Mesenchymal stem cell (in vitro differentiated cells and primary cell): ENCODE measurements at places on chromosomes 1 and 21.

GRCh38 chr1:174676856-174677255, 229.1 kb downstream of the GPR52 start:
- no peak for DNase-seq

DNA sequence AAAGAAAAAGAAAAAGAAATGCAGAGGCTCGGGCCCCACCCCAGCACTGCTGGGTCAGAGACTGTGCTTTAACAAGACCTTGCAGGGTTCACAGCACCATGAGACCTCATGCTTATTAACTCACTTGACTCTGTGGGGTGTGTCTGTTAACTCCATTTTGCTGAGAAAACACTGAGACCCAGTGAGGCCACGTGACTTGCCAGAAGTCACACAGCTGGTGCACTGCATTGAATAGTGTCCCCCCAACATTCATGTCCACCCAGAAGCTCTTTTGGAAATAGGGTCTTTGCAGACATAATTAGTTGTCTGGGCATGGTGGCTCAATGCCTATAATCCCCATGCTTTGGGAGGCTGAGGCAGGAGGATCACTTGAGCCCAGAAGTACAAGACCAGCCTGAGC, 39.7 kb downstream of the CHD5 start:
- DNase-seq: no peak

DNA sequence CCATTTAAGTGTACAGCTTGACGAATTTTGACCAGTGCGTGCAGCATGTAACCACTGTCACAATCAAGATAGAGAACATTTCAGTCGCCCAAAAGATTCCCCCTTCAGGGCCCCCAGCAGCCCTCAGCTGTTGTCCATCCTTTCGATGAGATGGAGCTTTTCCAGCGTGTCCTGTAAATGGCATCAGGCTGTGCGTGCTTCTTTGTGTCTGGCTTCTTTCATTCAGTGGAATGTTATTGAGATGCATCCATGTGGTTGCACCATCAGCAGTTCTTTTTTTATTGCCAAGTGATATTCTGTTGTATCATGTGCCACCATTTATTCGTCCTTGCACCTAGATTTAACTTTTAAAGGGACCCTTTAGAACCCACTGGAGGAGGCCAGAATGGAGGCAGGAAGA, 21.9 kb downstream of the UBE2Q1 start:
- no peak for DNase-seq

DNA sequence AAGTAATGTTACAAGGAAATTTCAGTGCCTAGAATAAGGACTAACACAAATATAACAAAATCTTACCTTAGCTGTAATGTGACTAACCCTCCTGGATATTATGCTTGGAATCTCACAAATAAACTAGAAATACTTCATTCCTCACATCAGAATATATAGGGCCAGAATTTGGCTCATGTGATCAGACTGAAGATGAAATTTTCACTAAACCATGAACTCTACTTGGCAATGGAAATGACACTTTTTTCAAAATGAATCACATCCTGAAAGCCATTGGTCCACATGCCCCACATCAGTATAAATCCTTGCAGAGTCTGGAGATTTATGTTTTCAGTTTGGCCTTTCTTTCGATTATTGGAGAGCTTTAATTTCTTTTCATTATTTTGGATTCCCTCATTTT, 227.8 kb downstream of the NRIP1 start:
- DNase-seq: no peak

GRCh38 chr1:6511056-6511455, 19.6 kb upstream of the PLEKHG5 start:
- DNase-seq: no peak

DNA sequence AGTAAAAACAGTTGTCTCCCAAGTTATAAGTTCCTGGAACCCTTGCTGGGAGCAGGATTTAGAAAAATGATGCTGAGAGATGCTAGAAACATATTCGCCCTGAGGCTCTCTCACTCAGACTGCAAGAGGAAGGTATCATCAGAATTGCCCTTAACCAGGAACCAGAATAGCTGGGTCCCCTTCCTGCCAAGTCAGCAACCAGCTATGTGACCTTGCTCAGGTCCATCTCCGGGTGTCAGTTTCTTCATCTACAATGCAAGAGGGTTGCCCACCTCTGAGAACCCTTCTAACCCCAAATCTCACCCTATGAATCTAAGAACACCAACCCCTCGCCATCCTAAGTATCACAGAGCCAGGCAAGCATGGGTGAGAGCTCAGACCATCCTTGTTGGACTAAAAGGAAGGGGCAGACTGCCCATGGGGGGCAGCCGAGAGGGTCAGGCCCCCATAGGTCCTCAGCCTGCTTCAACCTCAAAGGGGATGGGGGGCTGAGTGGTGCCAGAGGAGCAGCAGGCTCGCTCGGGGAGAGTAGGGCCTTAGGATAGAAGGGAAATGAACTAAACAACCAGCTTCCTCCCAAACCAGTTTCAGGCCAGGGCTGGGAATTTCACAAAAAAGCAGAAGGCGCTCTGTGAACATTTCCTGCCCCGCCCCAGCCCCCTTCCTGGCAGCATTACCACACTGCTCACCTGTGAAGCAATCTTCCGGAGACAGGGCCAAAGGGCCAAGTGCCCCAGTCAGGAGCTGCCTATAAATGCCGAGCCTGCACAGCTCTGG, 390 bp upstream of the S100A9 start:
- DNase-seq: no peak

DNA sequence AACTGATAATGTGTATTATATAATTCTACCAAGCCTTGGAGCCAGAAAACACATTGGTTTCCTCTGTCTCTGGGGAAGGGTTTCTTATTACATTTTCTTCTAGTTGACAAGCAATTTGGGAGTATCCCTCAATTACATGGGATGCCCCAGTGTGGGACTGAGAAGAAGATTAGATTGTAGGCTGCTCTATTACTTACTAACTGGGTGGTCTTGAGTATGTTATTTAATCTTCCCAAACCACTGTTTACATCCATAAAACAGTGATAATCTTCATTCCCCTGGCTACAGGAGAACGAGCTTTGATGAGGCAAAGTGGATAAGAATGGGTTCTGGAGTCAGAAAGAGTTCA, 105.8 kb downstream of the TSEN15 start:
- no peak for DNase-seq

GRCh38 chr1:180811886-180812285, 100.8 kb upstream of the KIAA1614 start:
- no peak for DNase-seq

DNA sequence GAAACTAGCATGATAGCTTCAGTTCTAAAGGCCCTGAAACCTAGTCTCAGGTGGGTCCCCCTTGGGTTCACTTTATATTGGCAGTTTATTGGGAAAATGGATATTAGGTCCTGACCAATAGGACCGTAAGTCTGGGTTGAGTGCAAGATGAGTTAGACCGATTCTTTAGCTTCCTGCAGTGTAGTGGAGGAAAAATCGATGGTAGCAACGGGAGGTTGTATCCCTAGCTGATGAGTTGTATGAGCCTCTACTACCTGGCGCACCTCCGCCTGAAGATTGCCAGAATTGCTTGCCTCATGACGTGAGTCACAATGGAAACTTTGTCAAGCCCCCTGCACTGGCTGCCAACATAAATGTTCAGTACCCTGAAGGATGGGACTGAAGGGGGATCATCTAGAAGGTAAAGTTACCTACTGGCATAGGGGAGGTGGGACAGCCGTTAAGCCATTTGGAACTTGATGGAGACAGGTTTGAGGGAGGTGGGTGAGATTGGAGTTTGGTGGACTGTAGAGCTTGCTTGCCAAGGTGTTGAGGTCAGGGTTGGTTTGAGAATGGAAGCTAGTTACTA, 3.9 kb downstream of the RCC1 start:
- DNase-seq: no peak

DNA sequence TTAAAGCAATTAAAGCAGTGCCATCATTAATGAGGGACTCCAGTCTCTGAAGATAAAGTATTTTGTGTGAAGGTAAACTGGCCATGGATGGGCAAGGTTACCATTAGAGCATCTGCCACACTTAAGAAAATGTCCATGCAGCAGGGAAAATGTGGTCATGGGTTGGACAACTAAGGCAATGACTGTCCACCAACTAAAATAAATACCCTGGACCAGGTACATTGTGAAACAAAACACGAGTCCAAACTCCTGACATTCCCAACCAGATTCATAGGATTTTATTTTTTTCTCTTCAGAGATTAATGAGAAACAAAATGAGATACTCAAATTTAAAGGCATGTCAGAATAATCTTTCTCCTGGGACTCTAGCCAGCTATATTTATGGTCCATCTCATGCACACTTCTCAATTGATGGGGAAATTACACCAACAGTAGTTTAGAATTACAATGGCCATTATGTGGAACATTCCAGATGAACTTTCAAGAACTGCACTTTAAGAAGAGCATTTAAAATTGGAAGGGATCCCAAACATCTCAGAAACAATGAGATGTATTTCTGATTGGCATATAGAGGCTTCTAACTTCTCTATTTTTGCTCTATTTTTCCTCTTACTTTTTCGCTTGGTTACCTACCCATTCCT, 8.1 kb downstream of the GBP7 start:
- DNase-seq: no peak

DNA sequence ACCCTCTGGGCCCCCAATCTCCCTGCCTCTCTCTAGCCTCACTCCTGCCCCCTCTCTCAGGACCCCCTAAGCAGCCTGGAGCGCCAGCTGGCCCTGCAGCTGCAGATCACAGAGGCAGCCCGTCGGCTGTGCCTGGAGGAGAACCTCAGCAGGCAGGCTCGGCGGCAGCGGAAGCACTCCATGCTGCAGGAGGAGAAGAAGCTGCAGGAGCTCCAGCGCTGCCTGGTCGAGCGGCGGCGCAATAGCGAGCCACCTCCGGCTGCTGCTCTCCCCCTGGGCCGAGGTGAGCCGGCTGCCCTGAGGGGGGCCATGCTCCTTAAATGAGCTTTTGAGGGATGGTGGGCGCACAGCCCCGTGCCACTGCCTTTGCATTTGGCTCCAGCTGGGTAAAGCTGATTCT, 6.2 kb downstream of the INAVA start:
- no peak for DNase-seq

GRCh38 chr1:8570465-8570864, 247.0 kb downstream of the RERE start:
- DNase-seq: no peak

GRCh38 chr1:112307930-112308591, 88.0 kb upstream of the CTTNBP2NL start:
- no peak for DNase-seq

GRCh38 chr21:41703857-41704501, 62.9 kb downstream of the RIPK4 start:
- DNase-seq: no peak

GRCh38 chr1:222914861-222915632, 100.2 kb downstream of the DISP1 start:
- peak; percentile 56 for DNase-seq

DNA sequence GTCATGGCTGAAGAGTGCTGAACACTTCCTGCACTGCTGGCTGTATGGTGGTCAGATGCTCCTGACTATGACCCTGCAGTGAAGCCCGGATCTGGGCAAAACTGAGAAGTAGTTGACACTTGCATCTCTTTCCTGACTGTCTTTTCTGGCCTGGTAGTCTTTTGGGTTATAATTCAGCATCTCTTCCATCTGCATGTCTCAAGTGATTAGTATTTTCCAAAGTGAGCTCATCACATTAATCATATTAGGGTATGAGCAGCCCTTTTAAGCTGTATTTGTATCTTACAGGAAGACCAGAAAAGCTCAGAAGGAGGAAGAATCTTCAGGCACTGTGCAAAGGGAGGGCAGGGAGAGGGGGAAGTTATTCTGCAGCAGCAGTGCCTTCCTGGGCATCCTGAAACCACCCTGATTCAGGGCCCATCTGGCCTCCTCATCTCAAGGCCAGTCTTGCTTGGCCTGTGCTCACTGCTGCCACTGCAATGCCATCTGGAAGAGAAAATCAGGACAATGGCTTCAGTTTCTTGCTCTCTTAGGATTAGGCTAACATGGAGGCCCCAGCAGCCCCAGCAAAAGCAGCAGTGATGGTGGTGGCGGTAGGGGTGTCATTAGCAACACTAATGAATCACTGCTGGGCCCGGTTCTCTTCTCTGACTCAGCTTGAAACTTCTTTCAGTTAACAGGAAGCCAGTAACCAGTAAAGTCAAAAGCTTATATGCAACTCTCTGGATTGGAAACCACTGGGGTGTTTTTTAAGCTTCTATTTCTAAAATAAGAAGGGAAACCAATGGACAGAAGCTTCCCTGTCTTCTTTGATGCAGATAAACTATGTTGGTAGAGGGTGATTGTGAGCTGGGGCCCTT, 63.3 kb upstream of the WDR26 start:
- peak; percentile 87 for DNase-seq

DNA sequence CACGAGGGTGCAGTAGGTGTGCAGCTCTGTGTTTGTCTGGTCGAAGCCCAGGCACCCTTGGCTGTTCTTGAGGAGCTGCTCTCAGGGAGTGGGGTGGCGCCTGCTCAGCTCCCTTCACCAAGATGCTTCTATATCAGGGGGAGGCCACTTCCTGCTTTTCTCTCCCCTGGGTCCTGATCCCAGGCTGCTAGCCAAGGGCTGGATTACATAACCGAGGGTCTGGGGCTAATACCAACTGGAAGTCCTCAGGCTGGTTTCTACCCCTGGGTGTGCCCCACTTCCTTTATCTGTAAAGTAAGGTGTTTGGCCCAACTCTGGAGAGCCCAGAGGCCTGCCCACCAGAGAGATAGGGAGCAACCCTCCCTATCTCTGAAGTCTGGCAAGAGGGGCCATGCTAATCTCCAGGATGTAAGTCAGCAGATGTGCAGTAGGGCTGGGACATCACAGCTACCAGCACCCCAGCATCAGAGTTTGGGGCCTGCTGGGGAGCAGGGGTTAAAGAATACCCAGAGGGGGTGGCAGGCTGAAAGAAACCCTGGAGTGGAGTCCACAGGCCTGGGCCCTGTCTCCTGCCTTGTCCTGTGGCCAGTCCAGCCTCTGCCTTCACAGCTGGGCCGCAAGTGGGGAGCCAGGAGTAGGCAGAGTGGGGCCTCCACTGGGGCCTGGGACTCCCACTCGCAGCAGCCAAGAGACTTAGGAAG, 2.1 kb downstream of the SELENBP1 start:
- no peak for DNase-seq

GRCh38 chr1:172500207-172500606, 32.7 kb upstream of the SUCO start:
- no peak for DNase-seq

- DNase-seq: peak; percentile 78
These were observed 684 bp upstream of the MRPL20 start for GRCh38 chr1:1407636-1408318.

DNA sequence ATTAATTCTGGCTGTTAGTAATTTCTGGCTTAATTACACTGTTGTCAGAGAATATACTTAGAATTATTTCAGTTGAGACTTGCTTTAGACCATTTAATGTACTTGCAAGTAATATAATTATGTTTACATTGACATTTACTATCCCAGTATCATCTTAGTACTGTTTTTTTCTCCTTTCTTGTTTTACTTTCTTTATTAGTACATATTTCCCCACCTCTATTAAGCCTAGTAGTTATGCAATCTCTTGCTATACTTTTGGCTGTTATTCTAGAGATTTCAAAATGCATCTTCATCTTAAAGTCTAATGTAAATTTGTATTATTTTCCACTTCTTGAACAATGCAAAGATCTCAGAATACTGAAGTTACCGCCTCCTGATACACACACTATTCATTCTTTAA, 24.4 kb downstream of the BRWD1 start:
- no peak for DNase-seq

DNA sequence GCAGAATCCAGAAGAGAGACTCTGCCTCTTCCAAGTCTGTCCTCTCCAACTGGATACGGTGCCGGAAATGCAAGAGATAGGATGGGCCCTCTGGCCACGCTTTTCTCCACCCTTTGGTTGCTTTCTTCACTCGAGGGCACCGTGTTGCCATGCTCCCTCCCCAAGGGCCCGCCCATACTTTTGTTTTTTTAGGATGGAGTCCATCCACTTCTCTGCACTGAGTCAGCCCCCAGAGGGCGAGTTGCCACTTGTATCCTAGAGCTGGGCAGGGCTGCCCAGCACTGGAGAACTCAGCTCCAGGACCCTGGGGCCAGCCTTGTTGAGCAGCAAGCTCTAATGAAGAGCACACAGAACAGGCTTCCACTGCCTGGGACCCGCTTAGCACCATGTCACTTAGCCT, 25.5 kb downstream of the IFNGR2 start:
- no peak for DNase-seq
